CD4-positive, alpha-beta T cell treated with Interleukin-21 for 1 hour (primary cell): ENCODE measurements at places on chromosomes 1 and 21.

- no peak for DNase-seq
Measured at GRCh38 chr1:86522240-86522639, 24.6 kb upstream of the CLCA4 start.

DNA sequence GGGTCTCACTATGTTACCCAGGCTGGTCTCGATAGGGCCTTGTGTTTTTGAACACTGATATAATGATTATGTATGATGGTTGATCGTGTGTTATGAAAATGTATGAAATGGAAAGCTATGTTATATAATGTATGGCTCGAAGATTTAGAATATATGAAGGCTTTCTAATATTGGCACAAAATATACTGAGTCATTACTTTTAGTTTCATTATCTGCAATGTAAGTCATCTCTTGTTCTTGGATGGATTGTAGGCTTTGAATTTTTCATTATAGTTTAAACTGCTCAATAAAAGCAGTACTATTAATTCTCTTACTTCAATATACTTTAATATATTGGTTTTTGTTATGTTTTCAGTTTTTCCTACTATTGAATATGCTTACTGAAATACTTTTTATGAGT, 10.1 kb downstream of the FMN2 start:
- DNase-seq: no peak

GRCh38 chr1:226787638-226788037, 48.6 kb upstream of the ITPKB start:
- DNase-seq: no peak

DNA sequence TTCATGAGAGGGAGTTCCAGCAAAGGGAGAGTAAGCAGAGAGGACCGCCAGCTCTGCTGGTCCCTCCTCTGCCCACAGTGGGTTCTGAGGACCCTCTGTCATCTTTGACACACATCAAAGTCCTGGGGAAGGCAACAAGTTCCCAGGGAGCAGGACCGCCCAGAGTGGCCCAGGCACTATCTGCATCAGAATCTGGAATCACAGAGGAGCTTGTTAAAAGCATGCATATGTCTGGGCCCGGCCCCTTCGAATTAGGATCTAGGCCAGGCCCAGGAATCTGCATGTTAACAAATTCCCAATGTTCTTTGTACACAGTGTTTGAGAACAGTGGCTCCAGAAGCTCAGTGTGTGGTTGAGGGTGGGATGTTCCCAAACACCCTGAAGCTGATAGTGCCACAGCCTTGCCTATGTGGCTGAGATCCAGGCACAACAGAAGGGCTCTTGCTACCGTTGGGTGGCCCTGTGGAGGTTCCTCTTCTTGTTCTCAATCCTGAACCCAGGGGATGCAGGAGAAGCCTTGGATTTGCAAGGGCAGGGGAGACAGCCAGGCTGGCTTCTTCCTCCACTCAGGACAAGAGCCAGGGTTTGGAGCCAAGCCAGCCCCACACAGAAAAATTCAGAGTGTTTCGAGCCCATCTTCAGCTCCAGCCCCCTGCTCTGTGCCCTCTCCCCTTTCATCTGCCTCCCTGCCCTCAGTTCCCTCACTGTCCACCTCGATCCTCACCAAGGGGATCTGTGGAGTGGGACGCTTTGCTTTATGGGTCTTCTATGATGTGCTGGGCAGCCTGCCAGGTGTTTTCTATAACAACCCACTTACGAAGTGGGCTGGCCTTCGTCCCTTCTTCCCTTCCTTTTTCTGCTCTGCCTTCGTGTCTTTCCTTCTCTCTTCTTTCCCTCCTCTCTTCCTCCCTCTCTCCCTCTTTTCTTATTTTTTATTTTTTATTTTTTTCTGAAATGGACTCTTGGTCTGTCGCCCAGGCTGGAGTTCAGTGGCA, 129.0 kb upstream of the TMPRSS2 start:
- DNase-seq: no peak

DNA sequence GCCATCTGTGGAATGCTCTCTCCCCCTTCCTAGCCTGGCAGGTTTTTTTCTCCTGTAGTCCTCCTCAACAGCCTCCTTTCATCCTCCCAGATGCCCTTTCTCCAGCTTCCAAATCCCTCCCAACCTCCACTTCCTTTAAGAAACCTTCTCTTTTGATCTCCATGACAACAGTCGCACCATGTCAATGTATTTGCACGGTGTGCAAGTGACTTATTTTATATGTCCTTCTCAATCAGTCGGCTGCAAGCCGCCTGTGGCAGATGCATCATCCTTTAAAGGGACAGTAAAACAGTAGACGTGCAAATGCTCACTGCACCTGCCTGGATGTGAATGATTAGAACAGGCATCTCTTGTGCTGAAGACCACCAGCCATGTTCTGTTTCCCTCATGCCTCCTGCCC, 285.2 kb downstream of the PCP4 start:
- DNase-seq: no peak

DNA sequence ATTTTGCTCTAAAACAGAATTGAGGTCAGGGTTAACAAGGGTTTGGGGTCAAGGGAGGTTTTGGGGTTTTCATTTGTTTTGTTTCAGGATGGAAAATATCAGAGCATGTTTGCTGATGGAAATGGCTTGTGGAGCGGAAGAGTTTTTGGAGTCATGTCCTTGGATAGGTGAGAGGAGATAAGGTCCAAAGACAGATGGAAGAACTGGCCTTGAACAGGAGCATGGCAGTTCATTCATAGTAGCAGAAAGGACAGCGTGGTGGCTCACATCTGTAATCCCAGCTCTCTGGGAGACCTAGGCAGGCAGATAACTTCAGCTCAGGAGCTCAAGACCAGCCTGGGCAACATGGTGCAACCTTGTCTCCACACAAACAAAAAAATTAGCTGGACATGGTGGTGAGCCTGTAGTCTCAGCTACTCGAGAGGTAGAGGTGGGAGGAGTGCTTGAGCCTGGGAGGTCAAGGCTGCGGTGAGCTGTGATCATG, 65.1 kb downstream of the MAB21L3 start:
- no peak for DNase-seq

- DNase-seq: no peak
Measured at GRCh38 chr1:209758400-209758799, 2.5 kb downstream of the TRAF3IP3 start.
